ENCODE measurements at places on chromosomes 6 and 20.

- DNase-seq: peak; percentile 65
Measured at GRCh38 chr6:124400261-124400999, 561.8 kb upstream of the RNF217 start.

DNA sequence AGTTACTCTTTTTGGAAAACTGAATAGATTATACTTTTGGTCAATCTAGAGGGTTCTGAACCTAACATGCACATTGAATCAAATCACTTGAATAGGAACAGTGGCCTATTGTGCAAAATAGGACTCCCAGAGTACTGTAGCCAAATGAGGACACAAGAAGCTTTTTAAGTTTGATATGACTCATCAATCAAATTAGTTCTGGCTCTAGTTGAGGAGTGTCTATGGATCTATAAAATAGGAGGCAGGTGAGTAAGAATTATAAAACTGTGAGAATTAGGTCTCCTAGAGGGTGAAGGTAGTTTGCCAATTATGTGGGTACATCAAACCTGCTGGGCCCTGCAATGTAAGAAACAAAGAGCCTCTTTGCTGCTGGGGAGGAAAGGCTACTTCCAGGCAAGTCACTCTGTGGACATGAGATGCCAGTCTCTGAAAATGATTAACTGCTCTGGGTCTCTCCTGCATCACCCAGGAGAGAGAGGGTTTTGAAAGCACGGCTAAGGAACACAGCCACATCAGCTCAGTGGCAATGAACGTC, 112.3 kb downstream of the RCAN2 start:
- DNase-seq: peak; percentile 78

- peak; percentile 82 for DNase-seq
Measured at GRCh38 chr6:18595774-18596530, 208.8 kb downstream of the RNF144B start.

DNA sequence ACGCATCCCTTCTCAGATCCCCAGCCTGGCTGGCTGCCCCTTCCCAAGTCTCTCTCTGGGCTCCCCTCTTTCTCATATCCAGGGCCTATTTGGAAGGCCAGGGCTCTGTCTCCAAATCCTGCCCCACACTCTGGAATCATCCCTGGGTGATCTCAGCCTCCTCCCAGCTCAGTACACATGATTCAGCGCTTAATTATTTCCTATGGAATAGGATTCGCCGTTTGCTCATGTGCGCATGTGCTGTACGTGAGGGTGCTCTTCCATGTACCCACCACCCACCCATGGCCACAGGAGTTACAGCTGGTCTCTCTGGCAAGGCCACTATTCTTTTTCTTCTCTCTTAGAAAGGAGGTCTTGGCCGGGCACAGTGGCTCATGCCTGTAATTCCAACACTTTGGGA, 81.7 kb upstream of the FOXP4 start:
- no peak for DNase-seq

- no peak for DNase-seq
Measured at GRCh38 chr6:30766461-30767157, 22.3 kb upstream of the IER3 start.

DNA sequence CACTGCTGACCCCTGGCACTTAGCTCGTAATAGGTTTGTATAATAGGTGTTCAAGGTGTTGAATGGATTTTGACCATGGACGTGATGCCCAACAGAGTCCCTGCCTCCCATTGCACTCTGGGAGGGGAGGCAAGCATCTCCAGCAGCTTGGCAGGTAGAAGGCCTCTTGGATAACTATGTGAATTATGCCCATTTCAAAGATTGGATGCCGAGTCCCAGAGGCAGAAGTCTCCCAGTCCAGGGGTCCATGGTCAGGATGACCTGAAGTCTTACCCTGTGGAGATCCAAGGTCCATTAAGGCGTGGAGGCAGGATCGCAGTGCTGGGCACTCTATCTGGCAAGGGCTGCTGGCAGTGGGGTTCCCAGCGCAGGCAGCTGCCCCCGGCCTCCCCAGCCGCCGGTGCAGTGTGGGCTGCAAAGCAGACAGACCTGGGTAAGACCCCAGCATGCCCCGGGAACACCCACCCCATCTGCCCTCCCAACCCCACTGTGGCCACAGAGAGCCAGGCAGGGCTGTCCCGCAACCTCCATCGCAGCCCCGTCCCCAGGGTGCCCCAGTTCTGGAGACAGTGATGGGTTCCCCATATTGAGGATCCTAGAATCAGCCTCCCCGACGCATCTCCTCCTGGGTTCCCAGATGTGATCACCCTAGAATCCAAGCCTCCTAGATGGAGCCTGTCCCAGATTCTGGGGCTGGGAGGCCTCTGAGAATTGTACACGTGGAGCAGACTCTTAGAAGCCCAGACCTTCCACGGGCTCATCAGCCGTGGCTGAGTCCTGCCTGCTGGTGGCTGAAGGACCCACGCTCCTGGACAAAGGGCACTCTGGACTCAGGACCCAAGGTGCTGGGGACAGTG, 44.6 kb downstream of the APCDD1L start:
- no peak for DNase-seq

DNA sequence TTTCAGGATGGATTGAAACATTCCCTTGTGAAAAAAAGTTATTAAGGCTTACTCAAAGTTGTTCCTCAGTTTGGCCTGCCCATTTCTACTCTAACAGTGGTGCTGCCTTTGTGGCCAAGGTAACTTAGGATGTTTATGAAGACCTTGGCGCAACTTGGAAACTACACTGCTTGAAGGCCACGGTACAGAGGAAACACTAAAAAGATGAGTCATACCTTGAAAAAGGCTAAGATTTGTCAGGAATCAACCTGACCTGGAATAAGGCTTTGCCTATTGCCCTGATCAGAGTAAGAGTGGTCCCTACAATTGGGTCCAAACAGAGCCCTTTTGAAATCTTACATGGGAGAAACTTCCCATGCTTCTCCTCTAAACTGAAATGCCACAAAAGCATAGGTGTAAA, 119.9 kb upstream of the MOCS1 start:
- no peak for DNase-seq

DNA sequence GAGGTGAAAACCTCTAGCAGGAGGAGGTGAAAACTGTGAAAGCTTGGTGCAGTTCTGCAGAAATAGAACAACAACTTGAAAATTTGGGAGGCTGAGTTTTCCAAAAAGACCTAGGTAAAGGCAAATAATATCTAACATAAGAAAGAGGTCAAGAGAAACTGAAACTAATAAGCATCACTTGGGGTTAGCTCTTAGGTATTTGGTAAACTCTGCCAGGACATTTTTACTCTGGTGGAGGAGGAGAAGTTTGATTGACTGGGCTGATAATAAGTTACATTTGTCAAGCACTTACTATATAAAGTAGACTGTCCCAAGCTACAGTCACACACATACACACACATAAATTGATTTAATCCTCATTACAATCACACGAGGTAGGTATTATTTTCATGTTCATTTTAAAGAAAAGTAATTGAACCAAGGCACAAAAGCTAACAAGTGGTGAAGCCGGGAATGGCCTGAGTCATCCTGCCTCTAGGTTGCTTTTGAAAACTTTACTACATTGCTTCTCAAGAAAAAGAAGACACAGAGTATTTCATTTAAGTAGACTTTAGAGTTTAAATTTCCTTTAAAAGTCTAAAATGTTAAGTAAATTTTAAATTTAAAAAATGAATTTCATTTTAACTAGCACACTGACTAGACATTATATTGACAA, 275.5 kb downstream of the PTPRK start:
- DNase-seq: no peak

Measured in NCI-H69 (cell line).